Brain (organoid and tissue), 16 donors: ENCODE measurements at places on chromosomes 1 and 21.

DNA sequence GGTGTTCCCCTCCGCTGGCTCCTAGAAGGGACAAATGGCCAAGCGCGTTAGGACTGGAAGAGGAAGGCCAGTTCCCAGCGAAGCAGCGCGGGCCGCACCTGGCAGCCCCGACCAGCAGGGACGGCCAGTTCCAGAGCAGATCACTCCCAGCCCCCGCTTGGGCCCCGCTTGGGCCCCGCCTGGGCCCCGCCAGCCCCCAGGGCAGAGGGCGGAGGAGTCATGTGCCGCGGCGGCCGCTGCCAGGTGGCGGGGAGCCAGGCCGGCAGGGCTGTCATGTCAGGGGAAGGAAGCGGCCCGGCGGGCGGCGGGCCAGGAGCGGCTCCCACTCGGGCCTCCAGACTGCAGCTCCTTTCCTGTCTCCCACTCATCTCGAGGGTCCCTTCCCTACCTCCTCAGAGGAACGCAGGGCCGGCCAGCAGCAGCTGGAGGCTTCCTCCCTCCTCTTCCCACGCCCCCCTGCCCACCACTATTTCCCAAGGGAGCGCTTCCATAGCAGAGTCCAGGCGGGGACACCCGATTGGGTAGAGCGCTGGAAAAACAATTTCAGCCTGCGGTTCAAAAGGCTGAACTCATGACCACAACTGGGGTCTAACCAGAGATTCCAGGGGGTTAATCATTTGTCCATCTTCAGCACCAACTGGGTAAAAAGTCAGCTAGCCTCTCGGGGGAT is 16.5 kb downstream of the ZNF697 start:
- peak; percentile 41 for DNase-seq

GRCh38 chr1:2951856-2952255 is 69.4 kb upstream of the ACTRT2 start:
- DNase-seq = no peak

DNA sequence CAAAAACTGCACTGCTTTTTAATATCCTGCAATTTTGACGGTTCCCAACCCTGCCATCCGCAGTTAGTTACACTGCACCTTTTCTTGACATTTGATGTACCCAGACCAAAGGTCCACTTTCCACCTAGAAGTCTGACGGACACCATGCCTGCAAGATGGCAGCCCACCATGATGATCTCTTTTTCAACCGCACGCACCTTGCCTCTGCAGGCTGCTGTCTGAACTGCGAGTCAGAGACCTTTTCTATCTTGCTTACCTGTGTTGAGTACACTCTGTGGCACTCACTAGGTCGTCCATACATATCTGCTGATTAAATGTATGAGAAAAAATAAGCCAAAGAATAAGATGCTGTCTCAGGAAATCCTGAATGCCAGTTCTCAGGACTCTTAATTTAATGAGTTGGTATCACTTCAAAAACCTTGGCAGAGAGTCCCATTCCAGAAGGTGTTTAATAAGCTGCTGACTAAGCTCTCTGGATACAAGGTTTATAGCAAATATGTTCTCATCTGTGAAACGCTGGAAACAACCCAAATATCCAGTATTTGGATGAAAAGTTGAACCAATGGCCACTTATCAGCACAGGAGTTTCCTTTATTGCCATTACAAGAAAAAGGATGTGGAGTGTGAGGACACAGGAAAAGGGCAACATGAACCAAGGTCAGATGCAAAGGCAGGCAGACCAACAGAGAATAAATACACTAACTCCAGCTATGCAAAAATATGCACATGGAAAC is 37.9 kb downstream of the GNG12 start:
- DNase-seq = no peak

- no peak for DNase-seq
Measured at GRCh38 chr1:97017895-97018294, 296.3 kb downstream of the PTBP2 start.

GRCh38 chr21:45800339-45801080 is 157.0 kb downstream of the PCBP3 start:
- no peak for DNase-seq
